ENCODE measurements at places on chromosomes 7 and 10. TPM values are rescaled to one million over a fixed set of nuclear protein-coding genes. Genes with fewer than 3 reads are reported as not detected.

Gene TSPAN15
- total RNA-seq = 22.4 TPM

- no peak for DNase-seq
Observed at GRCh38 chr7:28169230-28169629, 11.4 kb downstream of the JAZF1 start.

GRCh38 chr10:125149036-125149679 is 11.2 kb downstream of the CTBP2 start:
- DNase-seq = peak; percentile 81

DNA sequence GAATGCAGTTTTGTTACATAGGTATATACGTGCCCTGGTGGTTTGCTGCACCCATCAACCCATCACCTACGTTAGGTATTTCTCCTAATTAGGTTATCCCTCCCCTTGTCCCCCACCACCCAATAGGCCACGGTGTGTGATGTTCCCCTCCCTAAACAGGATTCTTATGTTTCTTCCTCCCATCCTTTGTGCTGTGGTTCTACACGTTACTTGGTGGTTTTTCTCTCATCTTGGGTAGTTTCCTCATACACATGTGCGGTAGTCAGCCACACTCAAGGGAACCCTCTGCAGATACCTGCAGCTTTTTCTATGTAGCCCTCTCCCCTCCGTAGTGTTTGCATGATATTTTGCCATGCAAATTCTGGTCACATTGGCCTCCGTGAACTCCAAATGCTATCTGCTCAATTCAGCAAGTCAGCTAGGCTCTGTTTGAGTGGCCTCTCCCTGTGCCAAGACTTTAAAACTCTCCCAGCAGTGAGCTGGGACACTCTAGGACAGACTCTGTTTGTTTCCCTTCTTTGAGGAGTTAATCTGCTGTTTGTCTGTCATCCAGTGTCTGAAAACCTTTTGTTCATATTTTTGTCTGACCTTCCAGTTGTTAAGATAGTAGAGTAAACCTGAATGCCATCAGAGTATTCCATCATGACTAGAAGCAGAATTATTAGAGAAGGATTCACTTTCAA is 41.0 kb downstream of the RABGEF1 start:
- DNase-seq = no peak

- no peak for DNase-seq
Observed at GRCh38 chr10:113491967-113492565, 60.8 kb upstream of the HABP2 start.

Gene LIPJ
- total RNA-seq = 0.08 TPM

All from kidney epithelial cell (primary cell).